ENCODE measurements at places on chromosomes 5 and 9.

- DNase-seq = no peak
Measured at GRCh38 chr5:164504141-164504772, 998.8 kb downstream of the MAT2B start.

DNA sequence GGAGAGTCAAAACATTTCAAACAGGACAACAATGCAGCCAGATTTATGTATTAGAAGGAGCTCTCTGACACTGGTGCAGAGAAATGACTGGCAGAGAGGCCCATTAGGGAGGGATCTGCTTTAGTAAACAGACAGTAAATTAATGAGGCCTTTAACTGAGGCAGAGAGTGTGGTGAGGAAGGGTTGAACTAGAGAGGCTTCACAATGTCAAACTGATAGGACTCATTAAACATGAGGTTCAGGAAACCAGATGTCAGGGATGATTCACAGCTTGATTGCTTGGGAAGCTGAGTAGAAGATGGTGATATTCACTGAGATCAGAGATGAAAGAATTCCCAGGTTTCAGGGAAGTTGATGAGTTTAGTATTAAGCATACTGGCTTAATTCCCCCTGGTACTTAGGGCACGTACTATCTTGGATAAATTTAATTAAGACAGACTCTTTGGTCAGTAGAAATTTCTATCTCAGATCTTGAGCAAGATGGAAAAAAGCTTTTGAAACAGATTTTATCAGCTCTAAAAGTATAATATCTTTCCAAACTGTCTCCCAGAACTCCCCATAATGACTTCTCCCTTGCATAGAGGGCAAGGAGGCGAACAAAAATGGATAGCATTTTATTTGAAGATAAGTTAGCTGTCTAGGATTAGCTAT is 8.6 kb upstream of the MUSK start:
- no peak for DNase-seq

GRCh38 chr9:84450029-84450428 is 109.5 kb upstream of the SLC28A3 start:
- no peak for DNase-seq

DNA sequence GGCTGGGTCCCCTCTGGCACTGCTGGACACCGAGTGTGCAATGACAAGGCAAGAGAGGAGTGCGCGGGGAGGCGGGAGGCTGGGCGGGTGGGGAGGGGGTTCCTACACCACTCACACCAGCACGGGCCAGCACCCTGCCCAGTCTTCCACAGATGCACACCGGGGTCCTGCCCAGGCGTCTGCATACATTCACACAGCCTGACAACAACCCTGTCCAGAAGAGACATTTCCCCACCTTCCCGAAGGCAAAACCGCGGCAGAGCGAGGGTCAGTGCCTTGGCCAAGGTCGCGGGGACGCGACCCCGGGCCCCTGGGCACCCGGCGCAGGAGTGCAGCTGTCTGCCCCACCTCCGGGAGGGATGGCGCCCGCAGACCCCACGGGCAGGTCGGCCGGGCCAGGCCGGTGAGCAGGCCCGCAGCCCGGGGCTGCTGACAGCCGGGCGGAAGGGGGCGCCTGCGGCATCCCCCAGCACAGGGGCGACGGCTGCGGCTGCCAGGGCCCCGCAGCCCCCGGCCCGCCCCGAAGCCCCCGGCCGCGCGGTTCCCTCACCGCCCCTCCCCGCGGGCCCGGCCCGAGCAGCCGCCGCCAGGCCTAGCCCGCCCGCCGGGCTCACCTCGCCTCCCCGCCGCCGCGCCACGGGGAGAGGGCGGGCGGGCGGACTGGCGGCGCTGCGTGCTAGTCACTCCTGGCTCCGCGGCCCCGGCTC is 496 bp downstream of the MAPK9 start:
- DNase-seq = peak; percentile 17

DNA sequence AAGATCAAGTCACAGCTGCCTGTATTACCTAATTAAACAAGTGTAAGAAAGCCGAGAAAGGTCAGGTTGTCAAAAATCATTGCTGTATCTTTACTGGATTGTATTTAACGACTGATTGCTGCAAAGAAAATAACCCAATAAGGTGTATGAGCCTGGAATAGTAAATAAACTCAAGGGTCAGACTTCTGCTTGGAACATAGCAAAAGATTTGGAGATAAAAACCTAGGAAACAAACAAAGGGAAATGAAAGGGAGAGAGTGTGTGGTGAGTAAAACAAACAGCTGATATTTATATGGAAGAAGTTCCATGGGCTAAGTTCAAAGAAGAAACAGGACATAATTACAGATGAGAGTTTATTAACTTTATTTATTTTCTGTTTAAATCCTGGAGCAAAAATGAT is 354.0 kb downstream of the TLR4 start:
- DNase-seq = no peak

- no peak for DNase-seq
Measured at GRCh38 chr9:27541740-27542139, 12.1 kb upstream of the MOB3B start.

GRCh38 chr5:169781420-169782345 is 144.6 kb downstream of the DOCK2 start:
- no peak for DNase-seq
